ENCODE measurements at places on chromosomes 11 and 22. TPM values are rescaled to one million over a fixed set of nuclear protein-coding genes. Genes with fewer than 3 reads are reported as not detected.

DNA sequence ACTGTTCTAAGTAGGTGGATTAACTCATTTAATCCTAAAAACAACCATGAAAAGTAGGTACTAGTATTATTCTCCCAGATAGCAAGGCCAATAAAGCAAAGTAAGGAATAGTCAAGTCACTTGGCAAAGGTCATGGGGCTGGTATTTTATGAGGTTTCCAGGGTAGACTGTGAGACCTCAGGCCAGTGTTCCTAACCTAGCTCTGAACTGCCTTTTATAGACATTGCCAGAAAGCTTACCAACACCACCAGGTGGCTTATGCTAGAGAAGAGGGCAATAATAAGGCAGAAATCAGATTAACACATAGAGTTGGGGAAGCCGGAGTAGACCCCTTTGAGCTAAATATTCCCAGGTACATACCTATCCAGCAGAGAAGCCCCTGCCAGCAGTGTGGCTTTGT, 490.9 kb upstream of the TENM4 start:
- no peak overlapping the region for H3K4me3 ChIP-seq
- H3K36me3 ChIP-seq: no peaks in the 10 kb centered on the region
- no peak overlapping the region for H3K27ac ChIP-seq

- H3K4me3 ChIP-seq: no peak overlapping the region
- no peak overlapping the region for H3K27ac ChIP-seq
- no peak for DNase-seq
- no peaks in the 10 kb centered on the region for H3K4me1 ChIP-seq
- no peaks in the 10 kb centered on the region for H3K36me3 ChIP-seq
Observed at GRCh38 chr11:2585566-2586086, 114.2 kb downstream of the KCNQ1OT1 start.

Gene GDPD4
- not detected for polyA plus RNA-seq

Gene UBQLNL
- not detected for polyA plus RNA-seq

Gene TRIM48
- polyA plus RNA-seq: not detected

GRCh38 chr22:50628543-50629134, 687 bp upstream of the ARSA start:
- peaks cover 23% of the 10 kb centered on the region for H3K4me1 ChIP-seq
- peaks cover 15% of the 10 kb centered on the region for H3K27me3 ChIP-seq
- H3K27ac ChIP-seq: peak overlapping the region; percentile 96
- H3K4me3 ChIP-seq: peak overlapping the region; percentile 78
- peak; percentile 81 for DNase-seq

GRCh38 chr22:24355574-24355973, 71.8 kb upstream of the ADORA2A start:
- peaks cover 31% of the 10 kb centered on the region for H3K36me3 ChIP-seq
- no peaks in the 10 kb centered on the region for H3K4me1 ChIP-seq
- no peak for DNase-seq
- H3K27ac ChIP-seq: no peak overlapping the region

GRCh38 chr22:27851974-27852746, 50.6 kb upstream of the MN1 start:
- H3K4me1 ChIP-seq: peaks cover 19% of the 10 kb centered on the region
- DNase-seq: no peak
- no peaks in the 10 kb centered on the region for H3K27me3 ChIP-seq
- H3K27ac ChIP-seq: peak overlapping the region; percentile 51
- peaks cover 56% of the 10 kb centered on the region for H3K36me3 ChIP-seq

Data from immature natural killer cell (primary cell).